ENCODE measurements at places on chromosomes 7 and 10.

DNA sequence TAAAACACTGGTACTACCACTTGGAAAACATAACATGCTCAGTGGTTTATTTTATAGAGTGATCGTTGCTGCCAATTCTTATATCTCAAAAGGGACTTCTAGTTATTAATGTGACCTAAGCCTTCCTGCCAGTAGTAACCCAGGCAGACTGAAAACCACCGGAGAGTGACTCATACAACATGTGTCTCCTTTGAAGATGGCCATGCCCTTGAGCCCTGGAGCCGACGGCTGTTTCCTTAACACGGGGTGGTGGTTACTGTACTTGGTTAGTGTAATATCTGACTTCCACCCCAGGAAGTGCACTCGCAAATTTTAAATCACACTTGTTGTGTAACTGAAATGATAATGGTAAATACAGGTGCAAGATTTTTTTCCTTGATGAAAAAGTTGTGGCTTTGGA lies 30.5 kb downstream of the JAKMIP3 start:
- DNase-seq: no peak

- DNase-seq: no peak
Observed at GRCh38 chr10:8389630-8390029, 335.1 kb downstream of the GATA3 start.

DNA sequence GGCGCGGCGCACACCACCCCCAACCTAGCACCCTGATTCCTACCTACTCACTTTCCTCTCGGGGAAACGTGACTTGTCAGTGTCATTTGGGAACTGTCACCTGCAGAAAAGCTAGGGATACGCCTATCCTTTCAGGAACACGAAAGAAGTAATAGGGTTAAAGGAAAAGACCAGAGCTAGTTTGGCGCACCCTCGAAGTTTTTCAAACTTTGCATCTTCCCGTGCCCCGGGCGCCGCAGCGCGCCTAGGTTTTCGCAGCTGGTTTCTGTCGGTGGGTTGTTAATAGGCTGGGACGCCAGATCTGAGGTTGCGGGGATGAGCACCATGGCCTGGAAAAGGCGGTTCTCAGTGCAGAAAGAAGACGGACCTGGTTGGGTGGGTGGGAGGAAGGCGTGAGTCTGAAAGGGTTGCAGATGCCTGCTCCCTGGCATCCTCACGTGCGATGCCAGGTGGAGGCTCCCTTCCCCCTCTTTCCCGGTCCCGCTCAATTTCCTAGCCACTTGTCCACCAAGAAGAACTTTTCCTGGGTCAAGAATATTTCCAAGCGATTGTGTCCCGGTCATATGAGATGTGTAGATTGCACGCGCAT lies 568 bp upstream of the MEOX2 start:
- peak; percentile 16 for DNase-seq

GRCh38 chr7:14201353-14201752 lies 211.9 kb upstream of the ETV1 start:
- DNase-seq: no peak

DNA sequence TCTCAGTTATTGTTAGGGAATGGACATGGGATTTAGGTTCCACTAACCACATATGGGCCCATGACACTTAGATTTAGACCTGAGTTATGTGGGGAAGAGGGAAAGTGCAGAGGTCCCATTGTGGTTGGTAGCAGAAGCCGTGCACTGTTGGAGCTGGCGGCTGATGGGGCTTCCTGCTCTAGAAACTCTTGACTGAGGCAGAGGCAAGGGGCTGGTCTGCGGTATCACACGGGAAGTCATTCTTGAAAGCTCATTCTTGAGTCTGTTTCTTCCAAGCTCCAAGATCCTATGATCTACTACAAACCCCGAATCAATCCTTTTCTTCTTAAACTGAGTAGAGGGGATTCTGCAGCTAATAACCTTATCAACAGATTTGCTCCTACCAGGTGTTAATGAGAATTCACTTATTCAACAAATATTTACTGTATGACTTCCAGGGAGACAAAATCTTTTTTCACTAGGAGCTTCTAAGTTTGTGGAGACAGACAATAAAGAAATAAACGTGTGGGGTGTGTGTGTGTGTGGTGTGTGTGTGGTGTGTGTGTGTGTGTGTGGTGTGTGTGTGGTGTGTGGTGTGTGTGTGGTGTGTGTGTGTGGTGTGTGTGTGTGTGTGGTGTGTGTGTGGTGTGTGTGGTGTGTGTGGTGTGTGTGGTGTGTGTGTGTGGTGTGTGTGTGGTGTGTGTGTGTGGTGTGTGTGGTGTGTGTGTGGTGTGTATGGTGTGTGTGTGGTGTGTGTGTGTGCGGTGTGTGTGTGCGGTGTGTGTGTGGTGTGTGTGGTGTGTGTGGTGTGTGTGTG lies 57.1 kb downstream of the AOC1 start:
- no peak for DNase-seq

All from large intestine (tissue), 12 donors.